Right ventricle myocardium inferior (tissue), 1 donor: ENCODE measurements at places on chromosomes 12 and 14. TPM values are rescaled to one million over a fixed set of nuclear protein-coding genes. Genes with fewer than 3 reads are reported as not detected.

The RNF212B gene
- total RNA-seq: not detected

The ALDH2 gene
- 382 TPM for total RNA-seq

- DNase-seq: no peak
These were observed 941 bp upstream of the PPP1CC start for GRCh38 chr12:110743571-110744093.

The KRT72 gene
- total RNA-seq: not detected

The MANSC4 gene
- not detected for total RNA-seq

- no peak for DNase-seq
These were observed 824 bp upstream of the TARBP2 start for GRCh38 chr12:53500142-53500775.

DNA sequence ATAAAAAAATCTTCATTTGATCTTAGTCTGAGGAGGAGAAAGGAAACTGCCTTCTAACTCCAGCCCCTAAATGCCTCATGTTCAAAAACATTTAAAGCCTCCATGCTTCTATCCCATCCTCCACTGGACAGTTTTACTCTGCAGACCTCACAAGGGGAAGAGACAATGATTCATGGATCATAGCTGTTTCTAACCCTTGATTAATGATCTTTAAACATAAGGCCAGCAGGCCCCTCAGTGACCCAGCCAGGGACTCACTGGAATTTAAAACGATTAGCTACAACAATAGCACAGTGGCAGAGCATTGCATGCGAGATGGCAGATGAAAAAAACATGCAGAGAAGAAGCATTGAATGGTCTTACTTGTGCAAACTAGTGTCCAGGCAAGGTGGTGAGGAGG is 6.0 kb downstream of the DCTN2 start:
- no peak for DNase-seq

The ZNF740 gene
- 31.5 TPM for total RNA-seq

- DNase-seq: no peak
These were observed 114.1 kb downstream of the RFLNA start for GRCh38 chr12:124408822-124409517.

DNA sequence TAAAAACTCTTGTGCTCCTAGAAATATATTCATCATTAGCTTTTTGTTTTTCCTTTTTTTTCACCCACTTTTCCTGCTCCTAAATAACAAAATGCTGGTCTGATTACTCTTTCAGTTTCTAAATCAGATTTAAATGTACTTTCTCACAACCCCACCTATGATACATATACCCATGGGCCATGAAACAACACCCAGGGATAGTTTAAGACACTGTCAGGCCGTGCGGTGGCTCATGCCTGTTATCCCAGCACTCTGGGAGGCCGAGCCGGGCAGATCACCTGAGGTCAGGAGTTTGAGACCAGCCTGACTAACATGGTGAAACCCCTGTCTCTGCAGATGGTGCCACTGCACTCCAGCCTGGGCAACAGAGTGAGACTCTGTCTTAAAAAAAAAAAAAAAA is 1.6 kb upstream of the NUMB start:
- DNase-seq: peak; percentile 51

DNA sequence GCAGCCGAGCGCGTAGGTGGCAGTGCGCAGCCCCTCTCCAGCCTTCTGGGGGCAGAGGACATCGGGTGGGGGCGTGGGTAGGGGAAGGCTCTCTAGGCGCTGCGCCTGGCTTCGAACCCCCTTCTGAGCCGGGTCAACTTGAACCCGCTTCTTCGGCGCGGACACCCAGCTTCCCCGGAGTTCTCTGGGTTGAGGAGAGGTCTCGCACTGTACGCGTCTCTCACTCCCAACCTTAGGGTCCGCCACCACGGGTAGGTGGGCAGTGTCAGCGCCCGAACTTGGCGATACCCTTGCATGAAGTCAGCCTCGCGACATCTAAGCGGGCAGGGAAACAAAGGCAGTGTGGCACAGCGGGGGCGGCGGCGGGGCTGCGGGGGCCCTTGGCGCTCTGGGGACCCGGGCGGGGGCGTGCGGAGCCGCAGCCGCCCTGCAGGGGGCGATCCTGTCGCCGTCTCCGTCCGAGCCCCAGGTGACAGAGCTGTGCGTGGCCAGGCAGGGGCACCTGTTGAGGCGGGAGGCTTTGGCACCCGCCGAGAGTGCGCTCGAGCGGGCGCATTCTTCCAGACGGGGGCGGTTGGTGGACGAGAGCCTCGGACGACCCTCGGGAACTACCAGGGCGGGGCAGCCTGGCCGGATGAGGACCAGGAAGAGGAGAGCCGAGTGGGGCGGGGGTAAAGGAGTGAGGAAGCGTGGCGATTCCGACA is 1.1 kb downstream of the GALNT16 start:
- DNase-seq: no peak

The ANAPC7 gene
- total RNA-seq: 34.4 TPM

DNA sequence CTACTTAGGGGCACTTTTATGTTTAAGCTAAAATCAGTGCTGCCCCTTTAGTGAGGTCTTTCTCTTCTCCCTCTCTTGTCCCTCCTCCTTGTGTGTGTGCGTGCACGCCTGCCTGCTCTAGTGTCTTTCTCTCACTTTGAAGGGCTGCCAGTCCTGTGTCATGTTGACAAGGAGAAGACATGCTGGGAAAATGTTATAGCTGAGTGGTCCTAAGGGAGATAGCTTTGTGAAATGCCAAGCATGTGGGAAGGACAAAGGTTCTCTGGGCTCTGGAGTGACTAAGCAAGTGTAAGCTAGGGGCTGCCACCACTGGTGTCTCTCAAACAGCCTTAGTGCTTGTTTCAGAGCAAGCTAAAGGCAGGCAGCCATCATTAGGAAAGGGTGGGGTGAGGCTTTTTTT is 108.4 kb downstream of the EMP1 start:
- DNase-seq: no peak

The SIX6 gene
- not detected for total RNA-seq

The VWF gene
- 244 TPM for total RNA-seq

- no peak for DNase-seq
These were observed 2.6 kb downstream of the LMO3 start for GRCh38 chr12:16603260-16603915.

DNA sequence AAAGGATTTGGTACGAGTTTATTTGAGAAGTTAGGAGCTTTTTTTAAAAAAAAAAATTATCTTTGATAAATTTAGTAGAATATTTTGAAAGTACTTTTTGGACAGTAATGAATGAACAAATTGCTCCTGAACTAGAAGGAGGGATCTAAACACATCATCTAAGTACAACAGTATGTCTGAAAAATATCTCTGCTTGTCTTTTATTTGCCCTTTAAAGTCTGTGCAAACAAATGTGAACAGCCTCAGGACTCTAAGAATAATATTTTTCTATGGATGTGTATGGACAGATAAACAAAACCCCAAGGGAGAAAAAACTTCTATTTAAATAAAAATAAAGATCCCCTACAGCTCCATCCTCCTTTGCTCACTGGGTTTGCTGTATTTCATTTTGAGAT is 19.5 kb downstream of the FBXL14 start:
- DNase-seq: no peak

- no peak for DNase-seq
These were observed 467 bp upstream of the ANHX start for GRCh38 chr12:133236144-133236543.

- no peak for DNase-seq
These were observed 97.2 kb downstream of the PTPRR start for GRCh38 chr12:70823182-70823976.

GRCh38 chr12:41709463-41710285 is 435.0 kb downstream of the GXYLT1 start:
- no peak for DNase-seq

The ANKRD33 gene
- total RNA-seq: not detected

- DNase-seq: no peak
These were observed 110.5 kb downstream of the TGFB3 start for GRCh38 chr14:75871181-75871880.

DNA sequence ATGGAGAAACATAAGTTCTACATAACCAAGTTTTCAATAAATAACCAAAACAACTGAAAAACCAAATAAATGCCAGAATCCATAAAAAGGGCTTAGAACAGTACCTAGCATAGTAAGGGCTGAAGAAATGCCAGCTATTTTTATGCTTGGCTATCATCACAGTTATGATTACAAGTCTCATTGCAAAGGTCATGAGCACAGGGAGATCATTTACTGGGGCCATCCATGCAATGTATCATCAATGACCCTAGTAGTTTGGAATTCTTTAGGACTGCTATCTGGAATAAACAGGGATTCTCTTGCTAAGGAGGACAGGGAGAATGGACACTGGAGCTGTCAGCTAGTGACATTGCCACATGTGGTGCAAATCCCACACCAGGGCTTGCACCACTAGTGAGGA is 92.5 kb upstream of the NAP1L1 start:
- no peak for DNase-seq

The SLC25A47 gene
- not detected for total RNA-seq

DNA sequence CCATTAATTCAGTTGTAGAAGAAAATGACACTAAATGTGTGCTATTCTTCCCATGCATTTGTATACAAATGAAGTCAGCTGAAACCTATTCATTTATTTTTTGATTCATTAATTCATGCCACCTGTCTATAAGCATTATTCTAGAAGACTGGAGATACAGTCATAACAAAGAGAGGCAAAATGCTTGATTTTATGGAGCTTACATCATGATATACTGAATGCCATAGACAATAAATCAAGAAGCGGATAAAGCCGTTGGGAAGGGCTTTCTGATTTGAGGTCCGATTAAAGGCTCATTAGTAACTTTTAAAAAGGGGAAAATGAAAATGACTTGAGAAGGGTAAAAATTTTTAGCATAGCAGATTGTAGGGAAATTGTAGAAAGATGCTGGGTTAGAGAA is 494.9 kb downstream of the RERGL start:
- no peak for DNase-seq

DNA sequence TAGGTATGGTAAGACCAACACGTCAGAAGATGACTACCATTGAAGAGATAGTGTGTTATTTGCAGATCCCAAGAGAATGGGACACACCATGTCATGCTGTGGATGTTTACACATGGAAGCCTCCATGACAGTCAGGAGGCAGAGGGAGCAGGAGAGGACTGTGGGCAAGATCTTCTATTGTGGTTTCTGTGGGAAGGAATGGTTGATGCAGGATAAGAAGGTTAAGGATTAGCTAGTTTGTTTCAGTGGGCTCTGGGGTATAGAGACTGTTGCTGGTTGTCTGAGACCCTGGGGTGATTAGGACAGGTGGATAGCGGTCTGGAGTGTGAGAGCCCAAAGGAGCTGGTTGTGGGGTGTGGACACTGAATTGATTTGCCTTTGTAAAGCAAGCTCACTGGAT is 23.3 kb downstream of the TAS2R7 start:
- DNase-seq: no peak

GRCh38 chr12:12334367-12335040 is 15.5 kb downstream of the MANSC1 start:
- DNase-seq: no peak

- peak; percentile 73 for DNase-seq
These were observed 18.0 kb upstream of the DYRK2 start for GRCh38 chr12:67630373-67631088.

GRCh38 chr12:29427964-29428363 is 47.0 kb upstream of the ERGIC2 start:
- DNase-seq: no peak

DNA sequence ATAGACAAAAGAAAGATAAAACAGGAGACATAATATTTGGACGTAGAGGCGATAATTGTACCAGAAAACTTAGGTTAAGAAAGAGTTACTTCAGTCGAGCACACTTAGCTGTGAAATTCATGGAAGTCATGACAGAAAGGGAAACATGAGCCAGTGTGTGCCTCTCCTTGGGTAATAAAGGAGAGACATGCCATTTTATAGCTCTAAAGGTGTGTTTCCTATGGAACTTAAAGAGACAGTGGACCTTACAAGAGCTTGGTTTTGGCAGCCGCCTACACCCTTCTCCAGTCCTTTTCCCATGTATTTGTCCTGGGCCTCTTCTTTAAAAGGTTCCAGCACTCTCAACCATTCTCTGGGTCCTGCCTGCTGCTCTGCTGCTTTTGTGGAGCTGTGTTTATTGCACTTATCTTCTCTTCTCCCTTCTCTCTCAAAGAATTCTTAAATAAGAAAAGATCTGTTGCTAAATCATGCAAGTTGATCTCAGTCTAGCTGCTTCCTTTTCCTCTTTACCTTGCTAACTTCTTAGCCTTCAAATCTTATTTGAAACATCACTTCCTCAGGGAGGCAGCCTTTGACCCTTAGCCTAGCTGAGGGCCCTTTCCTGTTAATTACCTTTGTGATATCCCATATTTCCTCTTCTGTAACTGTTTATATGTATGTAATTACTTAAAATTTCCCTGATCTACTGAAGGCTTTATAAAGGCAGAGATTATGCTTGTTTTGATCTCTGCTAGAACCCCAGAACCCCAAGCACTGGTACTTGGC is 81.8 kb upstream of the EVL start:
- no peak for DNase-seq

The PRKD1 gene
- total RNA-seq: 3.2 TPM

DNA sequence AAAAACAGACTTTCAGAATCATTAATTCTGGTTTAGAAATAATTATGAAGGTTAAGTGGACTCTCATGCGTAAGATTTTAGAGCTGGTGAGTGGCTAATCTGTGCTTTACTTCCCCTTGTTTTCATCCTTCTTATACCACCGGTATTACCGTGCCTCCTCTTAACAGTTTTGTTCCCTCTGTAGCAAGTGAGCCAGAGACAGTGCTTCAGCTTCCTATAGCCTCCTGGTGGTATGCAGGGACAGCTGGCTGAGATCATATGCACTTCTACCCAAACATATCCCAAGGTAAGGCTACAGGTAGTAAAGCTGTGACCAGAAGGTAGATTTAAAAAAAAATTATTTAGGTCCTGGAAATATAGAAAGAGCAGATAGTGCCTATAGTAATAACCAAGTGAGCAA is 55.2 kb downstream of the PDE3A start:
- DNase-seq: no peak

The FLVCR2 gene
- total RNA-seq: 3.4 TPM

DNA sequence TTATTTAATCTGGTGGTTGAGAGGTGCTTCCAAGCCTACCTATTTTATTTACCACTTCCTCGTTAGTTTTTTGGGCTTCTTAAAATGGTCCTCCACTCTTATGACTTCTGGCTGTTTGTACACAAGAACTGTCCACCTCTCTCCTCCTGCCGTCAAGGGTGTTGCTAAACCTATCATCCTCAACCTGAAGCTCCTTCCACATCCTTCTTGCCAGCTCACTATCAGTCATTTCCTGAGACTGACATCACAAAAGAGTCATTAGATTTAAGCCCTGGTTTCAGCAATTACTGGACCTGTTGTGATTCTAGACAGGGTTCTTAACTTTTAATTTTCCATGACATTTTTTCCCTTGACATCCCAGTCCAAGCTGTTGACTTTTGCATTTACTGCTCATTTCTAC is 91.9 kb downstream of the BICD1 start:
- no peak for DNase-seq

The TMEM132C gene
- total RNA-seq: 2.6 TPM

- DNase-seq: no peak
These were observed 164.2 kb downstream of the NDUFA12 start for GRCh38 chr12:94839347-94839746.

The LMO3 gene
- total RNA-seq: 3.8 TPM

DNA sequence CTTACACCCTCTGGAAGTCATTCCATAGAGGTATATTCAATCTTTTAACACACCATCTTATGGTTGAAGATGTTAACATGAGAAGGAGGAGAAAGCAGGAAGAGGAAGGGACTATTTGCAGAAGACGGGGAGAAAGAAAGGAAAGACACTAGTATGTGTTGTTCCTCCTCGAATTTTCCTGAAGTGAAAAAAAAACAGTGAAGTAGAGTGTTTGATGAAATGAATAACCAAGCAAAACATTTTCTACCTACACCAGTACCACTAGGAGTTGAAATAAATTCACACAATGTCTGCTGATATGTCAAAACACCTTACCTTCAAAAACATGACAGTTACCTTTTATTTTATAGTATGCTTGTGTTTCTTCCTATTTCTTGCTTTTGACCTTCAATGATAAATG is 1.4 kb upstream of the CNOT2 start:
- DNase-seq: no peak

- DNase-seq: no peak
These were observed 149.7 kb upstream of the SLC16A7 start for GRCh38 chr12:59446116-59446515.
